Lower leg skin (tissue), 4 donors: ENCODE measurements at places on chromosomes 3 and 15.

- DNase-seq: no peak
These were observed 39.9 kb upstream of the ARL14 start for GRCh38 chr3:160637086-160637485.

- DNase-seq: no peak
These were observed 82.7 kb downstream of the TMEM39A start for GRCh38 chr3:119380697-119381096.

- DNase-seq: peak; percentile 29
These were observed 32.2 kb upstream of the FMN1 start for GRCh38 chr15:33226559-33227181.

GRCh38 chr15:57443486-57443885 is 67.2 kb downstream of the CGNL1 start:
- DNase-seq: no peak

DNA sequence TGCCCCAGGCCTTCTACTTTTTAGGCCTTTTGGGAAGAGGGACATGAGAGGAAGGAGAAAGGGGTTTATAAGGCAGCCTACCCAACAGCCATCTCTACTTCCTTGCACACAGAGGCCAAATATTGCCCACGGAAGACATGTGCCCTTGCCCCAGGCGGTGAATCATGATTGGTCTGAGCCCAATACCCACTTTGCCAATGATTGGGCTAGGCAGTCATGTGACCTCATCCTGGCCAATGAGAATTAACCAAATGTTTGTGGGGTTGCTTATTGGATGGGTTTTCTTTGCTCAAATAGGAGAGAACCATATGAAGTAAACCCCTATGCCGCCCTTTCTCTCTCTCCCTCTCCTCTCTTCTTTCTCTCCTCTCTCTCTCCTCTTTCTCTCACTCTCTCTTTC is 42.2 kb upstream of the ATP1B3 start:
- no peak for DNase-seq

GRCh38 chr15:79779746-79780145 is 117.1 kb downstream of the MTHFS start:
- DNase-seq: no peak

GRCh38 chr3:15271785-15272381 is 60.5 kb downstream of the SH3BP5 start:
- DNase-seq: peak; percentile 89

- DNase-seq: no peak
These were observed 36.6 kb downstream of the PSTPIP1 start for GRCh38 chr15:77031376-77032050.

- no peak for DNase-seq
These were observed 212.5 kb upstream of the COL8A1 start for GRCh38 chr3:99425930-99426329.

DNA sequence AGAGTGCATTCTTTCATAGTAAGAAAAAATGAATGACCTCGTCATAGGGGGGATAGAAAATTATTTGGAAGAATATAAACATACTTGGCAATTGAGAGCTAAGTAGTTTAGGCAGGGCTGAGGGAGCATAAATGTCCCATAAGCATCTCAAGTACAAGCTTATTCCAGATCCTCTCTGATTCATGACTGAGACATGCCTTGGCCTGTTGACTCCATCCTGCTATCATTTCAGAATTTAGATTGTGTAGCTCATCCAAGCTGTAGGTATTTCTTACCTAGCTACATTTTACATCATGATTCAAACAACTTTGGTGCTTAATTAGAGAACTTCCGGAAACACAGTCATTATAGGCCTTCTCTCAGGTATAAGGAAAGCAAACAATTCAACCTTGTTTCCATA is 12.3 kb downstream of the POGLUT1 start:
- DNase-seq: no peak

GRCh38 chr3:8886546-8886945 is 76.7 kb downstream of the RAD18 start:
- DNase-seq: no peak

DNA sequence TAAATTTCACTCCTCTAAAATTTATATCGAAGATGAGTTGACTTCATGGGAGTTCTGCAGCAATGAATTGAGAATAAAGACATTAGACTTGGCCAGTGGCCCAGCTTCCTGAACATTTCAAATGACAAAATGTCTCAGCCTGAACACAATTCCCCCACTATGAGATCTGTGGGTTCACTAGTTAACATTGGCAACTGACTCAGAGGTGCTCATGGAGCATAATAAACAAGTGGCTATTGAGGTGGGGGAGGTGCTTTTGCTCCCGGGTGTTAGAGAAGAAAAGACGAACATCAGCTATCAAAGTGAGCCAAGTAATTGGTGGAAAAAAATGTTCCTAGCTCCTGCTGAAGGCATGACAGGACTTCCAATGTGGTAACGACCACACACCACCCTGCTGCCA is 6.3 kb downstream of the ATP13A4 start:
- no peak for DNase-seq

GRCh38 chr3:128395500-128396162 is 71.1 kb downstream of the DNAJB8 start:
- DNase-seq: no peak

- DNase-seq: no peak
These were observed 397.0 kb downstream of the EPHA3 start for GRCh38 chr3:89504432-89504831.

- DNase-seq: no peak
These were observed 25.8 kb downstream of the OXNAD1 start for GRCh38 chr3:16290827-16291196.

- DNase-seq: no peak
These were observed 53.2 kb downstream of the TM4SF4 start for GRCh38 chr3:149527531-149528339.

DNA sequence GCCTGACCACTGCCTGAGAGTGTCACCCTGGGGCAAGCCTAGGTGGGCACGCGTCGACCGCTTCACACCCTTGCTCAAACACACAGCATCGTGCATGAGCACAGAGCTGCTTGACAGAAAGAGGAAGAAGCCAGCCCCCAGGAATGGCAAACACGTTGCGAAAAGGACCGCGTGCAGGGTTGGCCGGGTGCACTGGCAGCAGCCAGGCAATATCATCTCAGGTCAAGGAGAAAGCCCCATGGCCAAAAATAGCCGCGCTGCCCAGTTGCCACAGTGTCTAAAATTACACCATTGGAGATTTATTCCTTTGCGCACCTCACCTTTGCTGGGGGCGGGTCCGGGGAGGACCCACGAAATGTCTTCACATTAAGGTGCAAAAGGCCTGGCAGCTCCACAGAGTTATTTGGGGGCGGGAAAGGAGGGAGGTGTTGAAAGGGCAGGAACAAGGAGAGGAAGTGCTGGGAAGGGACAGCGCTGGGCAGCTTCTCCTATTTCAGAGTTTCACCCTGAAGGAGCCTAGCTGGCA is 44.7 kb upstream of the NR2F2 start:
- no peak for DNase-seq

DNA sequence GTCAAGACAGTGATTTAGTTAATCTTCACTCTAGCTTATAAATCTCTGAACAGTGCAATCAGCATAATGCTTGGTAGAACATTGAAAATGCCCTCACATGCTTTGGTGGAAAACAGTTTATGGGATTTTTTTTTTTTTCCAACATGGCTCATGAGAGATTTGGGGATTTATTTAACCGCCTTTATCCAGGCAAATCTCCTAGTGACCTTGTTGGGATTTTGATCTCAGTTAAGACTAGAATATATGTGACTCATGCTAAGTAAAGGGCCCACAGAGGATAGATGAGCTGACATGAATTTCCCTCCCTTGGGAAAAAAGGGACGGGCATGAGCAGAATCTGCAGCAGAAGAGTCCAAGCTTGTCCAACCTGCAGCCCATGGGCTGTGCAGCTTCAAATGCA is 18.7 kb downstream of the LRTM1 start:
- no peak for DNase-seq

GRCh38 chr15:74988007-74988800 is 7.2 kb upstream of the SCAMP5 start:
- DNase-seq: no peak

GRCh38 chr3:186915806-186916796 is 14.2 kb upstream of the ST6GAL1 start:
- no peak for DNase-seq

DNA sequence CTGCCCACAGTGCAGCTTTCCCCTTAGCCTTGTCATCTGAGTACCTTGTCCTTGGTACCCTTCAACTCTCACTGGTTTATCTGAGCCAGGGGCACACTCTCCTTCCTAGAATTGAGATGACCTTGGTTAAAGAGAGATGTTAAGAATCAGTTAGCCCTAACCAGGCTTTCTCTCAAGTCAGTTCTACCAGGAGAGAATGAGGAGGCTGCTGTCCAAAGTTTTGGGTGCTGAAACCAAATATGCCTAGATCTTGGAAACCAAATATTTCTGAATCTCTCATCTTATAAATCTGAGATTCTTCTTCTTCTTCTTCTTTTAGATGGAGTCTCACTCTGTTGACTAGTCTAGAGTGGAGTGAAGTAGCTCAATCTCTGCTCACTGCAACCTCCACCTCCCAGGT is 12.0 kb upstream of the CTXND1 start:
- DNase-seq: peak; percentile 5

- no peak for DNase-seq
These were observed 144.0 kb downstream of the GREM1 start for GRCh38 chr15:32861761-32862160.

GRCh38 chr3:149128821-149129220 is 617 bp upstream of the HPS3 start:
- DNase-seq: no peak

GRCh38 chr15:96887730-96888129 is 557.2 kb downstream of the NR2F2 start:
- DNase-seq: no peak

DNA sequence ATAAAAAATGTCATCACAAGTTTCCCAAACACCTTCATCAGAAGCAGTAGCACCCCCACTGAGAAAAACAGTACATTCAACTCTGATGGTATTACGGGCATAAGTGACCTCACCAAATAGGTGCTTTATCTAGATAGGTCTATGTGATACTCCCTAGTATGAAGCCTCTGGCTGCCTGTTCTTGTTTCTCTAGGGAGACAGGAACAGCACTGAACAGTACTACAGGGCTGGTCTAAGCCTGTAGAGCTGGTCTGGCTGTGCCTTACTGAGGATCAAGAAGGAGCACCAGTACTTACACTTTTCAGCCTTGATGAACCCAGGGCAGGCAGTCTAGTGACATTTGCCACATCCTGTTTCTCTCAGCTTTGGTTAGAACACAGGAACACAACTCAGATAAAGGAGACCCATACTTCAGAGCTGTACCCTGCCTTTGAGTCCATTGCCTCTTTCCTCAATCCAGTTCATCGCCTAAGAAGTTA is 35.9 kb downstream of the OXNAD1 start:
- no peak for DNase-seq

GRCh38 chr3:61141697-61142096 is 109.6 kb downstream of the FHIT start:
- no peak for DNase-seq

- no peak for DNase-seq
These were observed 244.5 kb downstream of the FGF12 start for GRCh38 chr3:192482809-192483208.

- DNase-seq: no peak
These were observed 104.1 kb downstream of the DUT start for GRCh38 chr15:48435321-48435720.

DNA sequence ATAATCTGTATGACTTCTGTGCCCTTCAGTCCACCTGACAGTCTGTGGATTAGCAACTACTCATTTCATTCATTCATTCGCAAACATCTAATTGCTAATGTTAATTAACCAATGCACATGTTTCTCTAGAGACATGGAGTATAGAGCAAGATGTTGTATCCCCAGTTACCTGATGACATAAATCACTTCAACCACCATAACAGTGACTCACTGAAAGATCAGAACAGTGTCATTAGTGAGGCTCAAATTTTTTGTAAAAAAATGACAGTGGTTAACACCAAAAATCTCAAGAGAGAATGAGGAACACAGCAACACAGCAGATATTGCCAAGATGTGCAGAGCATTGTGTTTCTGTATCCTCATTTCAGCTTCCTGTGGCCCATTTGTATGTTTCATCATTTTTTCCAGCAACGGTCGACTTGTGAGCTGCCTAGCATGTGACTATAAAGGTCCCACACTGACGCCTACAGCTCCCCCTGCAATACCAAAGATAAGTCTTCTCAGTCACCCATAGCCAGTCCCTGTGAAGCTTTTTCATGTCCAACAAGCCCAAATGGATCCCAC is 3.7 kb upstream of the PLD1 start:
- DNase-seq: no peak

DNA sequence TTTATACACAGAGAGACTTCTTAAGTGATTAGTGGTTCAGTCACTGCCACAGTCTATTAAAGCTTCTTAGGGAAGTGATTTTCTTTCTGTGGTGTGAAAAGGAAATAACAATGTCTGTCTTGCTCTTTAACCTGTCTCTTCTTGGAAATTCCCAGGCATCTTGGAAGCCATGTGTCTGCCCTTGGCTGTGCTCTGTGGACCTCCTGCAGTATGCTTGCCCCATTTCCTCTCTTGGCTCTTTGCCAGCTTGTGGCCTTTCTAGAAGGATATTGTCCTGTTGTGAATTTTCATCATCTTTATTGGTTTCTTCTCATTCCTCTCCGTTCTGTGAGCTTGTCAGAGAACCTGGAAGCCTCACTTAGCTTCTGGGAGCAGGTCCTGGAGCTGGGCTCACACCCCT is 338.4 kb upstream of the C2CD4B start:
- no peak for DNase-seq

DNA sequence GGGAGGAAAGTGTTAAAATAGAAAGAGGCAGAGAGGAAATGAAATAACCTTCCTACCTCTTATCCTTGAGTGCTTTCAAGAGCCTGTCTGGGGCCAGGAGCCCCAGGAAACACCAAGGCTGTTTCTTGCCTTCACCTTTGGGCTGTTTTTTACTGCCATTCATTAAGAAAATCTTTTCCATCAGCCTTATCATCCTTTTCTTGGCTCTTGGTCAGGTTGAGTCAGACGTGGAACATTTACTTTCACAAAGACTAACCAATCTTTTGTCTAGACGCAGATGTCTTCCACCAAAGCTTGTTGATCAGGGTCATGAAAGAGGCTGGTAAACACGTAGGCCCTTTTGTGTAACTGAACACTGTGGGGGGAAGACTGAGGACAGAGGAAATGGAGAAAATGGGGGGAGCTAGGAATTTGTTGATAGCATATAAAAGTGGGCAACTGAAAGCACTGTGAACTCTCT is 151.0 kb upstream of the THBS1 start:
- DNase-seq: no peak

DNA sequence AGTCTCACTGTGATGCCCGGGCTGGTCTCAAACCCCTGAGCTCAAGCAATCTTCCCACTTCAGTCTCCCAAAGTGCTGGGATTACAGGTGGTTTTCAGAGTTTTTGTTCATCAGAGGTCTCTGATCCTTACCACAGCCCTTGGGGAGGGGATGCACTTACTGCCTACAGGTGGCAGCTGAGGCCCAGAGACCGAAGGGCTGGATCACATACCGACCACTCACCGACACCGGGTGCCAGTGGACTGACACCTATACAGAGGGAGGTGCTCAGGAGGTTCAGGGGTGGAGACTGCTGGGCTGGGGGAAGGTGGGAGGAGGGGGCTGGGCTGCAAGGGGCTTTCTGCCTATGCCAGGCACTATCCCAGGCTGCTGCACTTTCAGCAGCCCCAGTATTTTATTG is 19.5 kb downstream of the DUSP7 start:
- no peak for DNase-seq

GRCh38 chr3:185779461-185779860 is 45.4 kb downstream of the IGF2BP2 start:
- DNase-seq: no peak
